ENCODE measurements at places on chromosomes 5 and 9.

DNA sequence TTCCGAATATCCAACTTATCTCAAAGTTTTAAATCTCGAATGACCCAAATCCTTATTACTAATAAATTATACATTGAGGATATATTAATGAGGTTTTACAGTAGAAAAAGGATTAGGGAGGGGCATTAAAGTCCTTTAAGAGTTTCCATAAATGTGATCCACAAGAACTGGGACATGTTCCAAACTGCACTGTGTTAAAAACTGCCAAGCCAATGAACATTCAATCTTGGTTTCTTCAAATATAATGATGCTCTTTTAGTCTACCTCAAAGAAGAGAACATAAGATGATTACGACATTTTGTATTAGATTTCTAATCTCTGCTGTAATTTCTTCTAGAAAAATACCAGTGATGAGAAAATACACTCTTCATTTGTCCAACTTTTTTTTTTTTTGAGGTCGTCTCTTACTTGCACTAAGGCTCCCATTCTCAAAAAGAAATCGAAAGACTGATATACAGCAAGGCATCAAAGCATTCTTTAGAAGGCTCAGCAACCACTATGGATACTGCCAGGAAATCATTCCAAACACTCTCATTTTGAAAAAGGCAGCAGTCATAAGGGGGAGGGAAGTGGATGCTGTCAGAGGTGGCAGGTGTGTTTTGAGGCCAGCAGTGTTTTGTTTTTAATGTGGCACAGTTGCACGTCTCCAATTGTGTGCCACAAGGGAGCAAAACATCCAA lies 1.7 kb downstream of the PTAR1 start:
- DNase-seq: peak; percentile 9

- DNase-seq: no peak
These were observed 162.7 kb downstream of the C9orf50 start for GRCh38 chr9:129458155-129458661.

DNA sequence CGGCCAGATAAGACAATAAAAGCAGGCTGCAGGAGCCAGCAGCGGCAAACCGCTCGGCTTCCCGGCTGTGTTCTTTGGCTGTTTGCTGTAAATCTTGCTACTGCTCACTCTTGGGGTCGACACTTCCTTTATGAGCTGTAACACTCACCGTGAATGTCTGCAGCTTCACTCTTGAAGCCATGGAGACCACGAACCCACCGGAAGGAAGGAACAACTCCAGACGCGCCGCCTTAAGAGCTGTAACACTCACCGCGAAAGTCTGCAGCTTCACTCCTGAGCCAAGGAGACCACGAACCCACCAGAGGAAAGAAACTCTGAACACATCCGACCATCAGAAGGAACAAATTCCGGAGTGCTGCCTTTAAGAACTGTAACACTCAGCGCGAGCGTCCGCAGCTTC lies 451.7 kb downstream of the AGTPBP1 start:
- DNase-seq: no peak

DNA sequence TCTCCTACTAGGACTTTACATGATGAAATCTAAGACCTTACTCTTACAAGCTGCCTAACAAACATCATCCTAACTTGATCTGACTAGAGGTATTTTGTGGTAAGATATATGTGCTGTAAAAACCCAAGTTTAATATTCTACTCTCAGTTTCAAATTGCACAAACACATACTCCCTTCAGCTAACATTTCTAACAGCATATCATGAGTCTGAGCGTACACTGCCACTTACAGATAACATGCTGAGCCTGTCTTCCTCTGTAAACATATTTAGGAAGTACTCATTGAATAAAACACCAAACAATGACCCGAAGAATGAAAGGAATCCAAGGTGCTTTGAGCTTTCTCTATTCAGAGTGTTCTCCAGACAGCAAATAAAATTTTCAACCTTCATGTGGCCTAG lies 7.9 kb upstream of the ESM1 start:
- no peak for DNase-seq

DNA sequence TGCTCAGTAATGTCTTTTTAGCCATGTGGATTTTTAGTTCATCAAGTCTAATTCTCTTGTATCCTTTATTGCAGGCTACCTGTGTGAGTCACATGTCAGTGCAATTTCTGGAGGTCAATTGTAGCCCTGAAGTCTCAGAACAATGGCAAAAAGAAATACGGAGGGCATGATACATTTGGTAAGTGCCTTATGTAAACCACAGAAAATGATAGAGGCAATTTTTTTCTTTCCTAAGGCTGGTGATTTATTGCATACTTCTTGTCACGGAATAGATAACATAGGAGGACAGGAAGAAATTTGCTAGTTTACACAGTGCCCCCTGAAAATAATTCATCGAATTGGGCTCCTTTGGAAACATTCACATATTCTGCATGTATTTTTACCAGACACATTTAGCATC lies 235.9 kb downstream of the DMRTA1 start:
- DNase-seq: no peak

DNA sequence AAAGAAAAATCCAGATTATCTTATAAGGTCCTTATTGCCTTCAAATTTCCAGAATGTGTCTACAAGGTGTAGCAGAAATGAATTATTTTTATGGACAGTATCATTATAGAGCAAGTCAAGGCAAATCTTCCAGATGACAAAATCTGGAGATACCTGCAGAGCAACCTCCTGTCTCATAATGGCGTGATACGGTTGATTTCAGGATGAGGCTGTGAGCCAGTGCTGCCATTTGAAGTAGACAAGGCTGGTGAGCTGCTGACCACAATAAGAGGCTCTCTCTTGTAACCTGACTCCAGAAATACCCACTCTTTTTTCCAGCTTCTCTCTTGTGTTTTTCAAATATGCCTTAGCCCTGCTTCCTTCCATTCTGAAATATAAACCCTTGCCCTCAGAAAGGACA lies 108.2 kb downstream of the HTR1A start:
- no peak for DNase-seq

- DNase-seq: no peak
These were observed 260.6 kb downstream of the DENND1A start for GRCh38 chr9:123669346-123669745.

DNA sequence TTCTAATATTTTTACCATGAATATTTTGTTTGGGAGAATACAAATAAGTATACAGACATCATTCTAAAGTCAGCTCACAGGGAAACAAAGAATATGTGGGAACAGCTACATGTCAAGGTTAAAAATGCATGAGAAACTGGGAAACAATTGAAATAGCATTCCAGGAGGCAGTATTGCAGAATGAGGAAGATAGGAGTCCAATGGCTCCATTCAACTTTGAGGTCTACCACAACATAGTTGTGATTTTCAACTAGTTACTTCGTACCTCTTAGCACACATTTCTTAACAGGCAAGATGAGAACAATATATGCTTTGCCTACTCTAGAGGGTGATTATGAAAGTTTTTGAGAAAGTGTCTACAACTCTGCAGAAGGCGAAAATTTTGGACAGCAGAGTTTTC lies 35.2 kb upstream of the CAST start:
- no peak for DNase-seq

GRCh38 chr5:124960266-124960665 lies 213.8 kb upstream of the ZNF608 start:
- no peak for DNase-seq

GRCh38 chr9:37963936-37964739 lies 60.2 kb upstream of the SLC25A51 start:
- no peak for DNase-seq

- DNase-seq: no peak
These were observed 76.1 kb downstream of the FNIP1 start for GRCh38 chr5:131720714-131721113.

DNA sequence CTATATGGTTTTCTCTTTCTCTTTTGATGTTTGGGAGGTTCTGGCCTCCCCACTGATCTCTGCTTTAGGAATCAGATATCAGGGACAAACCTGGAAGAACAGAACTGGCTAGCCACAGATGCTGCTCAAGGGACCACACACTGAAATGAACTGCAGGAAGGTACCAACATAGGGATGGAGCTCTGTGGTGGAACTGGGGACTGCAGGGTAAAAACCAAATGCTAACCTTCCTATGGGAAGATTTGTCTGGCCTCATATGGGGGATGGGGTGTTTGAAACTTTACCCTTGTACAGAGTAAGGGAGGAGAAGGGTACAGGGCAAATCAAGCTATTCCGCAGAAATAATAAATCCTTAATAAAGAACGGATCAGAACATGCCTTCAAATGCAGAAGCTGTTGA lies 49.4 kb downstream of the ELOVL7 start:
- no peak for DNase-seq

GRCh38 chr9:117268847-117269446 lies 145.9 kb downstream of the ASTN2 start:
- no peak for DNase-seq

- no peak for DNase-seq
These were observed 381.0 kb upstream of the IRX4 start for GRCh38 chr5:2263763-2264162.

GRCh38 chr5:135481387-135481786 lies 29.2 kb upstream of the TIFAB start:
- DNase-seq: no peak

- DNase-seq: no peak
These were observed 37.8 kb upstream of the CRB2 start for GRCh38 chr9:123318202-123318601.

GRCh38 chr9:96491079-96491879 lies 41.3 kb downstream of the HABP4 start:
- DNase-seq: no peak

GRCh38 chr9:8706531-8706930 lies 907.0 kb upstream of the DMAC1 start:
- DNase-seq: no peak

- no peak for DNase-seq
These were observed 30.4 kb upstream of the OCLN start for GRCh38 chr5:69462170-69462569.

DNA sequence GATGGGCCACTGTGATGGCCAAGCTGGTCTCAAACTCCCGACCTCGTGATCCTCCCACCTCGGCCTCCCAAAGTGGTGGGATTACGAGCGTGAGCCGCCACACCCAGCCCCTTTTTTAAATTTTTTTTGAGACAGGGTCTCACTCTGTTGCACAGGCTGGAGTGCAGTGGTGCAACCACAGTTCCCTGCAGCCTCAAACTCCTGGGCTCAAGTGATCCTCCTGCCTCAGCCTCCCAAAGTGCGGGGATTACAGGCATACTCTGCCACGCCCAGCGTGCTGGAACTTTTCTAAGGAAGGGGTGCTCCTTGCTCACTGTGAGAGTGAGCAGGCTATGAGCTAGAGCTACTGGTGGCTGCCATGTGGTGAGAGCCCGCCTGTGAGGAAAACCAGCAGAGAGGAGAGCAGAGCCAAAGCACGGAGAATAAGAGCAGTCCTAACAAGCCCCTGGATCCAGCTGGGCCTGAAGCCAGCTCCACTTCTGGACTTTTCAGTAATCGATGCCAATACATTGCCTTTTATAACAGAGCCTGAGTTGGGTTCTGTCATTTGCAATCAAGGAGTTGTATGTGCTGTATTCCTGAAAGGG lies 75.5 kb upstream of the UNC5A start:
- no peak for DNase-seq

- DNase-seq: no peak
These were observed 123.2 kb downstream of the TLE1 start for GRCh38 chr9:81566074-81566698.

DNA sequence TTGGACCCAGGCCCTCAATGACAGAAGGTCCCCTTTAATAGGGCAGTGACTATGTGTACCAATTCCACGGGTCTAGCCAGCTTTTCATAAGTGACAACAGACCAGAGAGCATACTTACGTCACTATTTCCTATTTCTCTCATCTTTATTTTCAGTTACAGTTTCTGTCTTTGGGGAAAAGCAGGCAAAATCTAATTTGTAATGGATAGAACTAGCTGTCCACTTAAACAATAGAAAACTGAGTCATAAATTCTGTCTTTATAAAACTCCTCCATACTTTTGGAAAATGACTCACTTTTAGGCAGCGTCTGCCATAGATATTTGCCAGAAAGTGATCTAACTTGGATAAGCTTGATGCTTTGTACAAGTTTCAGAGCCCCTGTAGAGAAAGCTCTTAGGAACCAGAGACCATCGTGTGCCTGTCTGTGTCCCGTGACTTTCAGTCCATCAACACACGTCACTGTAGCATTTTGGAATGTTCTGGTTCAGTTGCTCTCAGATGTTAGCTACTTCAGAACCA lies 101.9 kb downstream of the F2RL2 start:
- DNase-seq: no peak

DNA sequence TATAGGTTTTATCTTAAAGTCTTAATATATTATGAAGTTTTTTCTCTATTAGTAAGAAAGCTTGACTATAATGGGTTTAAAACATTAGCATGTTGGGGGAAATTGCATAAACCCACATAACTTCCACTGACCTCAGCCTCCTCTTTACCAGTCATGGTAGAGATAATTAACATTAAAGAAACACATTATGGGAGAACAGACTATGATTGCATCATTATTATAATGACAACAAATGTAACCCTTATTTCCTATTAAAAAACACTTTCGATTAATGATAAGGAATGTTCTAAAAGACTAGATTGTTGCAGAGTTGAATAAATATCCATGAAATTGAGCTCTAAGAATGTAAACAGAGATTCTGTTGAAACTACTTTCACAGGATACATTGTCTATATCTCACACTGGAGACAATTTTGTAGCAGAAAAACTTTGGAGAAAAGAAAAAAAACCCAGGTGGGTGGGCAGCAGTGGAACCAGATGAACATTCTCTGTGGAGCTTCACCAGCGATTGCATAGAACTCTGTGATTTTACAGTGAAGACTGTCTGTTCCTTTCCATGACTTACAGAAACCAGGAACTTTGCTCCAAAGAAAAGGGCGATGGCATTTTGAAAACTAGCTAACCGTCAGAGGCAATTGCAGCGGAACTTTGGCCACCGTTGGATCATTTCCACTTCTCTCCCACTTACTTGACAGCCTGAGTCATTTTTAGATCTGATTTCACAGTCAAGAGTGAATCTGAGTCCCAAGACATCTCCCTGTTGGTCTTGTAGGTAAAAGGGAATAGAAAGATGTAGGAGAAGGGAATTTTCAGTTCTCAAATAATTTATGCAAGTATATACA lies 21.0 kb upstream of the ERAP2 start:
- DNase-seq: no peak

- no peak for DNase-seq
These were observed 117.4 kb upstream of the GPR151 start for GRCh38 chr5:146633323-146633764.

DNA sequence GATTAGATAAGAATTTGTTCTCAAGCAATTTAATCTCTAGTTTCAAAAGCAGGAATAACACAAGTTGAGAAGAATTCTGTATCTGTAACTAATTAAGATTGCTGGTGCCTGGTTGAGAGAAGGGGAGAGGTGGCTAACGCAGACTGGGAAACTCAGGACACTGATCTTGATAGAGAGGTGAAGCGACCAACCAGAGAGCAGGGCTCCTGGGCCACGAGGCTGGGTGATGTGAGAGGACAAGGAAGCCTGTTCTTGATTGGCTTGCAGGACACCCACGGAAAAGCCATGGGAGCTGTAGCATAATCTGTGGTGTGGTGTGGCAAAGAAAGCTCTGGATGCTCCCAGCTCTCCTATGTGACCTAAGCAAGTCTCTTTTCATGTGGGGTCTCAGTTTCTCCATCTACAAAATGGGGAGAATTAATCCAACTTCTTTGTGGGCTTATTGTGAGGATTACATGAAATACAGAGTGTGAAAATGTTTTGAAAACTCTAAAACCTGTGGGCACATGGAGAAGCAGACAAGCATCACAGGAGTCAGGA lies 594.1 kb upstream of the BRINP1 start:
- DNase-seq: no peak

GRCh38 chr5:16539169-16539666 lies 73.6 kb upstream of the ZNF622 start:
- DNase-seq: no peak

GRCh38 chr9:93658184-93658925 lies 82.0 kb downstream of the PHF2 start:
- no peak for DNase-seq
